T47D (cell line): ENCODE measurements at places on chromosomes 11 and 22.
A peak's percentile ranks its signal among the peaks of the same experiment; 100 is the strongest.

- DNase-seq = no peak
Observed at GRCh38 chr11:133747409-133747808, 97.9 kb downstream of the SPATA19 start.

DNA sequence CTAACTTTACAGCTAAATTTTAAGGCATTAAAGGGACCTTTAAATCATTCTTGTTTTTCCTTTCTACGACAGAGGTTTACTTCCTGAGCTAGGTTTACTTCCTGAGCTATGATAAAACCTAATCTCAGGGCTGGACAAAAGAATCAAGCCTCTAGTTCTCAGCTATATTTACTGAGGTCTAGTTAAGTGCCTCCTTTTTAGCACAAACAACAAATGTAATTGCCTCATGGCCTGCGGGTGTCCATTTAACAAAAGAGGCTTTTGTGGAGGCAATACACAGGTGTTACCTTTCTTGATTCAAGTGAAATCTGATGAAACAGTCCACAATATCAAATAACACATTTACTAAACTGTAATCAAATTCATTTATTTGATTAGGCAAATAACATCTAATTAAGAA is 67.3 kb downstream of the IMMP1L start:
- DNase-seq = no peak

DNA sequence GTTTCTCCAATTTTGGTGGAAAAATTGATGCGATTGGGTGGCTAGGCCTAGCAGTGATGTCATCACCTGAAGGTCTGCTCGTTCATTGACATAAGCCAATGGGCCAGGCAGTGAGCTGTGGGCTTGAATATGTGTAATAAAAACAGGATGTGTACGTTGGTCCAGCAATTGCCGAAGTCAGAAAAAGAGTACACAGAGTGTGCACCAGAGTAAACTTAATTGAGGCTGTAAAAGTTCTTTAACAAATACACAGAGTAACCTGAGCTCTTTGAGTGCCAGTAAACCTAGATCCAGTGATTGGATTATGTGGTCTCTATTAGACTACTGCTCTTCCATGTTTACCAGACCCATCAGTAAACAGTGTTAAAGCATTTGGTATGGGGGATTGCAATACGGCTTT is 13.0 kb upstream of the GLYATL1 start:
- DNase-seq = no peak

- DNase-seq = peak; percentile 84
Observed at GRCh38 chr11:77471558-77472193, 2.2 kb downstream of the PAK1 start.

DNA sequence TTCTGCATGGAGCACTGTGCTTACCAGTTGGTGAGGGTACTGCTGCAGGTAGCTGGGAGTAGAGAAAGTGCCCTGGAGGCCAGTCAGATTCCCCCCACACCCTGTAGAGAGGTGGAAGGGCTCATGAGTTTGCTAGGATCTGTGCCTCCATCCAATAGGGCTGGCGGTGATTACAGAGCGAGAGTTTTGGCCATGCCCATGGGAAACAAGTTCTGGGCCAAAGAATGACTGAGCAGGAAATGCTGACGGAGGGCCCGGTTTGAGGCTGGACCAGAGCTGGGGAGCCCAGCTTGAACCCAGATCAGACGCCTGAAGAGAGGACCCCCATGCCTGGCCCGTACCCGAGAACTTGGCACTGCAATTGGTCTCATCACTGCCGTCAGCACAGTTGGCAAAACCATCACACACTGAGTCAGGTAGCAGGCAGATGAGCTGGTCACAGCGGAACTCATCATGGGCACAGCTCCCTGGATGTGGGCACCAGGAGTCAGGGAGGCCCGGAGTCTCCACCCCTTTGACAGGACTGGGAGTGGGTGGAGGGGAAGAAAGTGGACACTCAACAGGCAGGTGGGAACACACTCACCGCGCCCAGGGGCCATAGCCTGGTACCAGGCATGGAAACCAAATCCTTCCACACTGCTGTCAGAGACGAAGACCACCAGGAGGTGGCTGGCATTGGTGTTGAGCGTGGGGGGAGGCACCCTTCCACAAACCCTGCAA is 2.1 kb downstream of the MFRP start:
- no peak for DNase-seq

- no peak for DNase-seq
Observed at GRCh38 chr11:10232756-10233155, 61.3 kb downstream of the SBF2 start.

GRCh38 chr11:68914761-68915160 is 11.1 kb downstream of the IGHMBP2 start:
- no peak for DNase-seq

- DNase-seq = no peak
Observed at GRCh38 chr22:30516273-30516672, 10.8 kb upstream of the SEC14L4 start.

DNA sequence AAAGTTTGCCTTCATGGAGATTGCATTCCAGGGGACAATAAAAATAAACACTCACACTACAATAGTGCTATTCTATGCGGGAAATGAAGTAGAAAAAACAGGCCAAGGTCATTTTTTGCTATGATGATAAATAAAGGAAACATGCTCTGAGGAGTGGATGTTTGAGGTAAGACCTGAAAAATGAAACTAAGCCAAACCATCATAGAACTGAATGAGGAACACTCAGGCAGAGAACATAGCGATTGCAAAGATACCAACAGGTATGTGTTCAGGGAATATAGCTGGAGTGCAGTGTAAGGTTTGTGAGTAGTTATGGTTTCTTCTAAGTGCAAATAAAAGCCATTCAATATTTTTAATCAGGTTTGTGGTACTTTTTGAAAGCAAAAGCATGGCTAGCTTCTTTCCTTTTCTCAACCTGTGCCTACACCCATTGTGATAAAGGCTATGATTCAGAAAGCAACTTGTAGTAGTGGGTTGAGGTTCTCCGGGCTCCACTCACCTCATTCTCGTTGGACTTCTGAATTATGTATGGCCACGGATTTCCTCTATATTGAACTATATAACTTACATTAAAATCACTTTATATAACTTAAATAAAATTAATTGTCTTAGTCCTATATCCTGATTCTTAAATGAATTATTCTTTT is 278.2 kb upstream of the CHORDC1 start:
- no peak for DNase-seq

- DNase-seq = no peak
Observed at GRCh38 chr22:36831206-36831605, 14.4 kb upstream of the PVALB start.

DNA sequence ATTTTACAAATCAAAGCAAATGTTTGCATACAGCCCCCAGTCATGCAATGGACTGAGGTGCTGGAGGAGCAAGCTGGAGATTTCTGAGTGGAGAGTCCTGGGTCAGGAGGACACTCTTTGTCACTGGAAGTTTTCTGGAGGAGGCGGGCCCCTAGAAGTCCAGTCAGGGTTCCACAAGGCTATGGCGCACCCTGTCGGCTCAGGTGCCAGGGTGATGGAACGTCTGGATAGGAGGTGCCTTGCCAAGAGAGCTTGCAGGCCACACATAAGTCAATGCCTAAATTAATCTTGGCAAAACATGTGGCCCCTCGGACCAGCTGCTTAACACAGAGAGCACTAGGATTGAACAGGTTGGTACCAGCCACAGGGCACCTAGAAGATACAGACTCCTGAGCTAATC is 174.7 kb upstream of the CADM1 start:
- DNase-seq = peak; percentile 64

GRCh38 chr22:46682011-46682731 is 55.9 kb downstream of the CERK start:
- no peak for DNase-seq

DNA sequence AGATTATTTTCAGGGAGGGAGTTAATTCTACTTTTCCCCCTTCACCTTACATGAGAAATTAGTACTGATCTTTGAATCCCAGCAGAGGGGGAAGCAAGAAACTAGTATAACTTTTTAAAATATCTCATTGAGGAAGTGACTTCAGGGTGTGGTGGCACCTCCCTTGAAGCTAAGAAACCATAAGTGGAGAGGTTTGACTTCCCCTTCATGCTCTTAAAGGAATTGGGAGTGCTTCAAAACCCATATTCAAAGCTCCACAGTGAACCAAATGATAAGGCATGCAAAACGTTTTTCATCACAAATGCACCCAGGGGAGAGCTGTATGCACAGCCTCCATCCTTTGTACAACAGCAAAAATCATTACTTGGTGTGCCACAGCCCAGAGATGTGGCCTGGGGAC is 540 bp downstream of the MS4A14 start:
- DNase-seq = no peak

- DNase-seq = no peak
Observed at GRCh38 chr11:11531131-11531908, 90.5 kb downstream of the GALNT18 start.

DNA sequence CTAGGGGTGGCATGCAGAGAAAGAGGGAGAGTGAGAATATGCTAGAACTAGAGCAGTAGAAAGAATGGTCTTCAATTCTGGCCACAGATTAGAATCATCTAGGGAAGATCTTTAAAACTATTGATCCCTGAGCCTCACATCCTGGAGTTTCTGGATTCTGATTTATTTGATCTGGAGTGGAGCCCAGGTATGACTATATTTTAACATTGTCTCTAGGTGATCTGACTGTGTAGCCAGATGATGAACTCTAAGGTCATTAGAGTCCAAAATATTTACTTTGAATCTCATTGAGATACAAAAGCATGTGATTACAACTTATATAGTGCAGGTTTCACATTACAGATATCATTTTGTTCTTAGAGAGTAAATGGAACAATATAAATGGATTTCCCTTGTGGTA is 79.7 kb downstream of the FDX1 start:
- DNase-seq = no peak

GRCh38 chr11:117849781-117850414 is 25.4 kb upstream of the FXYD2 start:
- DNase-seq = no peak

DNA sequence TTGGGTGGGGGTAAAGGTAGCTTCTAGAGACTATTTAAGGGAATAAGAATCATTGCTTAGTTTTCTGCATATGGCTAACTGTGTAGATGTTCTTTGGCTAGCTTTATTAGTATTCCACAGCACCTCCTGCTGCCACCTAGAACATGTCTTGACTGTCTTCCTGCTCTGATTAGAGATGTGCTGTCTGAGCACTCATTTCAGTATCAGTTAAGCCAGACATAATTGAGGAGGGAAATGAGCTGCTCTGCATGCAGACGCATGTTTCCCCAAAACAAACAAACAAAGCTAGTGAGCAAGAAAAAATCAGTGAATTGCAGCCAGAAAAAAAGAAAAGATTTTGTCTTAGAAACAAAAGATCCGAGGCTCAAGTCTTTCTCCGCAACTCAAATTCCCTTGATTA is 402.2 kb downstream of the AASDHPPT start:
- DNase-seq = no peak
